ENCODE measurements at places on chromosomes 6 and 20.
A peak's percentile ranks its signal among the peaks of the same experiment; 100 is the strongest.

DNA sequence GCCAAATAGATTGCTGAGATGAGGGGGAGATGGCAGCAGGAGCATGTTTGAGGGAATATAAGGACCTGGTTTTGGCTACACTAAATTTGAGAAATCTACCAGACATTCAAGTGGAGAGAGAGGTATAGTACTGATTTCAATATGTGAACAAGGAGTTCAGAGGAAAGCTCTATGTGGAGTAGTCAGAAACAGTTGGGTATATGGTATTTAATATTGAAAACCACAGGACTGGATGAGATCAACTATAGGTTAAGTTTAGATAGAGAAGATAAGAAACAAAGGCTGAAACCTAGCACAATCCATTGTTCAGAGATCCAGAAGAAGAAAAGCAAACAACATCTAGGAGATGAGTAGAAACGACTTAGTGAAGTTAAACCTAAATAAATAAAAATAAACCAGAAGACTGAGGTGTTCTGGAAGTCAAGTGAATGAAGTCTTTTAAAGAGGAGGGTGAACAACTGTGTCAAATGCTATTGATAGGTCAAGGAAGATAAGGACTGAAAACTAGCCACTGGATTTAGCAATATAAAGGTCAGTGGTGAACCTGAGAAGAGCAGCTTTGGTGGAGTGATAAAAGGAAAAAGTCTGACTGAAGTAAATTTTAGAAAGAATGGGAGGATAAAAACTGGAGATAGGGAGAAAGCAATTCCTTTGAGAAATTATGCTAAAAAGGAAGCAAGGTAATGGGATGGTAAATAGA lies 121.2 kb upstream of the RUNX2 start:
- no peak for DNase-seq

- DNase-seq: no peak
These were observed 103.6 kb upstream of the KCNK16 start for GRCh38 chr6:39426073-39426456.

DNA sequence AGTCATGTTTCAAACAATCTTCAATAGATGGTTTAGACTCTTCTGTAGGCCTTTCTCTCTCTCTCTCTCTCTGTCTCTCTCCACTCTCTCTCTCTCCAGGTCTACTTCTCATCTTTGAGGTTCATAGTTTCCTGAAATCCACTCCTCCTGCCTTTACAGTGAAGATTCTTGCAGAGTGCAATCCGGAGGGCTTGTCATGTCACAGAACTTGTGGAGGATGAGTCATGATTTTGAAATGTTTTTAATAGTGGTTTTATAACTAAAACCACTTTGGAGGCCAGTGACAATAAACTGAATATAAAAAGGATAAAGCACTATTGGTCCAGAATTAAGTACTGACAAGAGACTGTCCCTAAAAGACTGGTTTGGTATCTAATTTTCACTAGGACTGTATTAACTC lies 156.3 kb downstream of the KIF6 start:
- DNase-seq: no peak

DNA sequence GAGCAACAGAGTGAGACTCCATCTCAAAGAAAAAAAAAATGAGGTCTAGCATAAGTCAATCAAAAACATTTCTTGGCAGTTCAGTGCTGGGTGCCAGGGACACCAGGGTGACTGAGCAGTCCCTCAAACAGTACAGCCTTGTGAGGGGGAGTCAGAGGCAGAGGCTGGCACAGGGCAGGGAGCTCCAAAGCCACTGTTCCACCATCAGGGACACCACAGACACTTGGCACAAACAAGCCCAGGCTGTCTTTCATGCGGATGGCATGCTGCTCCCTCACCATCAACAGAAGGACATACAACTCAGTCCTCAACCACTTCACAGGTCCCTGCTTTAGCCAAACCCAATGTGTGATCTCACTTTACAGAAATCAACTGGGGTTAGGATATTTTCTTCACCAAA lies 36.0 kb upstream of the GRM4 start:
- DNase-seq: no peak

DNA sequence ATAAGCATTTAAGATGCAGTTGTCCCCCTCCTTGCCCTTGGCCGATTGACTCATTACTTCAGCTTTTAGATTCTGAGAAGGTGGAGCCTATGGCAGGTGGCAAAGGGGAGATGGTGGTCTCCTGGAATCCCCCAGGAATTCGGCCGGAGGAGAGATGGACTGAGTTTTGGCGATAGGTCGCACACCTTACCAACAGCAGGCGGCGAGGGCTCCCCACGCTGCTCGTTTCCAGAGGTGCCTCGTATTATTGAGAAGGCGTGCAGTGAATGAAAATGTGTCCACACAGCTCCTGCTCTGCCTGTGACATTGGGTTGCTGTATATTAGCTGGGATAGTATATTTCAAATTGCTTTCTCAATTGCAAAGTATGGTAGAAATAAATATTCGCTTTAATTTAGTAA lies 224.5 kb downstream of the ARID1B start:
- DNase-seq: no peak

DNA sequence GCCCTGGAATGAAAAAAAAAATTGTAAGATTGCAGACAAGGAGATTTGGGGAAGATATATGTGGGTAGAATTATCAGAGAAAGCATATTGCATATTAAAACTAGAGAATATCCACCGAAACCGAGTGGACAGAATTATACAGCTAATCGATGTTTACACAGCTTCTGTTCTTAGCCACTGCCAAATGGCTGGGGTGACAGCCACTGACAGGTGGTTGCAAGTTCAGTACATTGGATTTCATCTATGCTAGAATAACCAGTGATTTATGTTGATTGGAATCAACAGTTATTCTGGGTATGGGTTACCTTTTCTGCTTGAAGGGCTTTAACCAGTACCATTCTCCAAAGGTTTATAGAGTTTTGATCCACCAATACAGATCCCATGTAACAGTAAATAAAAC lies 48.4 kb upstream of the THEMIS start:
- DNase-seq: no peak

DNA sequence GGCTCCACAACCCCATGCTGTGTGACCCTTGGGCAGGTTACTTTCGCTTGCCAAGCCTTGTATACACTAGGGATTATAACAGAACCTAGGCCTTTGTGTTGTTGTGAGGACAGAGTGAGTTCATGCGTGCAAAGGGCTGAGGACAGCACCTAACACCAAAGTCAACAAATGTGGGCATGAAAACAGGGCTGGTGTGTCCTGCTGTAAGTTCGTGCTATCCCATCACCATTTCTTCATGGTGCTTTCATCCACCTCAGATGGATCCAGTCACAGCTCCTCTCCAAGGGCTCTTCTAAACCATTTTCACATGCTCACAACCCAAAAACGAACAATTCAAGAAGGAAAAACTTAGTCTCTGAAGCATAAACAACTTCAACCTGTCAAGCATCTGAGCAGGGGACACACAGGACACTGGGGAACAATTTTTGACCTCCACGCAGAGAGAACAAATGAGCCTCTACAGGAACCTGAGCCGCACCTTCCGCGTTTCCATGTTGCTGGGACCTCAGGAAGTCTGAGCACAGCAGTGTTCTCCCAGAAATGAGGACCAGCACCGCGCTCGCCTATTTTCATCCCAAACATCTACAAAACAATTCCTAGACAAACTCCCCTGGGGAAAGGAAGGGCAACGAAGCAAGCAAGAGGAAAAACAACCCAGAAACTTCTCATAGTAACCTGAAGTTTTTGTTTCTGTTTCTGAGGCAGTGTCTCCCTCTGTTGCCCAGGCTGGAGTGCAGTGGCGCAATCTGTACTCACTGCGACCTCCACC lies 3.1 kb downstream of the LRP11 start:
- no peak for DNase-seq

DNA sequence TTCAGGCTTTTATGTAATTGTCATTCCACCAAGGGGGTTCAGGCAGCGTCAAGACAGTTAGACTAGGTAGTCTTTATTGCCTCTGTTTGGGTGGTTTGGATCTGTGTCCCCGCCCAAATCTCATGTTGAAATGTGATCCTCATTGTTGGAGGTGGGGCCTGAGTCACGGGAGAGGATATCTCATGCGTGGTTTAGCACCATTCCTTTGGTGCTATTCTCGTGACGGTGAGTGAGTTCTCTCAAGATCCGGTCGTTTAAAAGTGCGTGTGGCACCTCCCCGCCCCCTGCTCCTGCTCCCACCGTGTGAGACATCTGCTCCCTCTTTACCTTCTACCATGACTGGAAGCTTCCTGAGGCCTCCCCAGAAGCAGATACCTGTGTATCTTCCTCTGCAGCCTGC lies 51.3 kb upstream of the FOXC1 start:
- DNase-seq: no peak

GRCh38 chr6:25748049-25748448 lies 6.5 kb upstream of the SLC17A4 start:
- no peak for DNase-seq

DNA sequence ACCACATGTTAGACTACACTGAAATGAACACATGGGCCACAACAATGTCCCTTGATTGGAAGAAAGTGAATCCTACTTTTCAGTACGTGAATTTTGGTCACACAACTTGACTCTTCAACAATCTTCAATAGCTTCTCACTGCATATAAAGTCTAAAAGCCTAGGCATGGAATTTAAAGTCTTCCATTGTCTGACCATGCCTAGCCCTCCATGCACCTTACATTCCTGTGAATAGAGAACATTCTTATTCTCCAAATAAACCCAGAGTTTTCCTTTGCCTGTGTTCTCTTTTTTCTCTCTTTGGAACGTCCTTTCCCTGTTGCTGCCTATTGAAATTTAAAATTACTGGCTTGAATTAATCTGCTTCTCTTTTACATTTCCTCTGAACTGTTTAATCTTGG lies 207.5 kb downstream of the ASCC3 start:
- DNase-seq: no peak

GRCh38 chr6:123965894-123966293 lies 162.2 kb downstream of the NKAIN2 start:
- DNase-seq: no peak

- peak; percentile 67 for DNase-seq
These were observed 2.1 kb upstream of the NRN1 start for GRCh38 chr6:6008648-6009421.

DNA sequence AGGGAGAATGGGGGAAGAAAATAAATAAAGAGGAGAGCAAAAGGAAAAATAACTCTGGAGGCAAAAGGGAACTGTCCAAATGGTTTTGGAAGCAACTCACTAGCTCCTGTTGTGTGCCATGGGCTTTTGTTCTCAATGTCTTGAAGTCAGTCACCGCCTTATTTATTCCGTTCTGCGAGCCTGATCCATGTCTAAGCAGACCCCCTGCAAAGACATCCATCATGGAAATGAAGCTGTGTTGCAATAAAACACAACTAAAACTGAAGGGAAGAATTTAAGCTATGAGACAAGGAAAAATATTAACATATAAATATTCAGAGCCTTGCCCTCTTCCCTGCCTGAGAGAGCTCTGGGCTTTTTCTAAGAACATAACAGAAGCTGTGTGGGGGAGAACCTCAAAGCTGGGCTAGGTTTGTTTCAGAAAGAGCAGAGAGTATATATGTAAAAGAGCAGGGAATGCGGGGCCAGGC lies 373.2 kb upstream of the CNR1 start:
- DNase-seq: no peak

DNA sequence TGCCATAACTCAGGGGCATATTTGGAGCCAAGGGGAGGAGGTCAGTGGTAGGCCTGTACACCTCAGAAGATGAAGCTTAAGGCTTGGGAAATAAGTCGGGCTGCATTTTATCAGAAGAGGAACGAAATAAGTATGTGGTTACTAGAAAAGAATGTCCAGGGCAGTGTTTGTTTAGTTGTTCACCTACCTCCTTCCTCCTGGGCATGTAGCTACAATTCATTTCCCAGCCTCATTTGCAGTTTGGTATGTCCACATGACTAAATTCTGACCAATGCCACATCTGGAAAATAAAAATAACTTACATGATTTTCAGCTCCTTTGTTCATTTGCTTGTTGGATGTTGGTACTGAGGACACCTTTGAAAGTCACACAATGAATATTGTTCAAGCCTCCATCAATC lies 294.5 kb upstream of the RGS17 start:
- no peak for DNase-seq

DNA sequence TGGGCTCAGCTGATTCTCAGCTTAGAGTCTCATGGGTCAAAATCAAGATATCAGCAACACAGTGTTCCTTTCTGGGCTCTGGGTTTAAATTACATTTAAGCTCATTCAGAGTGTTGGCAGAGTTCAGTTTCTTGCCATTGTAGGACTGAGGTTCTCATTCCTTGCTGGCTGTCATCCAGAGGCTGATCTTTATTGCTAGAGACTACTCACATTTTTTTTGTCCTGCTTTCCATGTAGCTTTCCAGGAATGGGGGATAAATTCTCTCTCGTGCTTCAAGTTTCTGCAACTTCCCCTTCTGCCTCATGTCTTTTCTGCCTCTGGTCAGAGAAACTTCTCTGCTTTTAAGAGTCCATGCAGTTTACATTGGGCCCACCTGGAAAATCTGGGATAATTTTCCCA lies 86.9 kb downstream of the RFX6 start:
- DNase-seq: no peak

GRCh38 chr6:26571592-26572296 lies 25.0 kb upstream of the ABT1 start:
- peak; percentile 57 for DNase-seq

GRCh38 chr6:72974276-72974675 lies 251.0 kb downstream of the KHDC1L start:
- DNase-seq: no peak

DNA sequence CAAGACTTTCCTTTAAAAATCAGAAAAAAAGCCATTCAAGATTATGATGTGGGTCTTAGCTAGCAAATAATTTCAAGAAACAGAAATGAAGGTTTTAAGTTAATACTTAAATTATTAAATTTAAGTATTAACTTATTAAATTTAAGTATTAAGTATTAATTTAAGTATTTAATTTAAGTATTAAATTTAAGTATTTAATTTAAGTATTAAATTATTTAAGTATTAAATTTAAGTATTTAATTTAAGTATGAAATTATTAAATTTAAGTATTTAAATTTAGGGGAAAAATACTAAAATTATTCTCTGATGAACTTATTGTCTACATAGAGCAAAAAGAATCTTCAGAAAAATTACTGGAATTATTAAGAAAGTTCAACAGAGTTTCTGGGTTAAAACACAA lies 829.3 kb upstream of the FLRT3 start:
- no peak for DNase-seq

DNA sequence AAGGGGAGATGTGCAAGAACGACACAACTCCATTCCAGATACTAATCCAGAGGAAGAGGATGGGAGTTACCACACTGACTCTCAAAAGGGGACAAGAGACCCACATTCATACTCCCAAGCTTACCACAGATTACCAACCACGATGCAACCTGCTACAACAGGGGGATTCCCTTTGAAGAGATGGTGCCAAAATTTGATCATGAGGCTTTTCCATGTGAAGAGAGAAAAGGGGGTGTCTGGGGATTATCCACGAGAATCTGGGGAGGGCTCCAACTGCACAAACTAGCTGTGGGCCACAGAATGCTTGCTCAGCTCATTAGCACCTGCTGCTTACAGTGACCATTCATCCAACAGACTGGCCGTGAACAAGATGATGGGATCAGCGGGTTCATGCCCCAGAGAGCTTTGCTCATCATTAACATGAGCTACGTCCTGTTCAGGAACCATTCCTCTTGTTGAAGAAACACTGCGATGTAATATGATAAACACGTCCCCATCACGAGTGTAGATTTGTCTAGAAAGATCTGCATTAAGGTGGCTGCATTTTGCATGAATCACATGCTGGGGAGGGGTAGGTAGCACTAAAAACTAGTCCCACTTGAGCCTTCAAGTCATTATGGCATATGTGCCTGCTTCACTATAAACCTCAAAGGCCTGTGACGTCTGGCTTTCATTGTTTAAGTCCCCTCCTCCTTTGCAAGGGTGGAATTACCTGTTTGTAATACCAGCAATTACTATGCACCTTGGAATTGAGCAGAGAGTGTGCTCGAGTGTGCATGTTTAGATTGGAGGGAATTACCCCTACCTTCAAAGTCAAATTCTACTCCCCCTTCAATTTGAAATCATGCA lies 4.0 kb downstream of the PLAGL2 start:
- DNase-seq: no peak
